ENCODE measurements at places on chromosomes 2 and 18. TPM values are rescaled to one million over a fixed set of nuclear protein-coding genes. Genes with fewer than 3 reads are reported as not detected.
A peak's percentile ranks its signal among the peaks of the same experiment; 100 is the strongest.

DNA sequence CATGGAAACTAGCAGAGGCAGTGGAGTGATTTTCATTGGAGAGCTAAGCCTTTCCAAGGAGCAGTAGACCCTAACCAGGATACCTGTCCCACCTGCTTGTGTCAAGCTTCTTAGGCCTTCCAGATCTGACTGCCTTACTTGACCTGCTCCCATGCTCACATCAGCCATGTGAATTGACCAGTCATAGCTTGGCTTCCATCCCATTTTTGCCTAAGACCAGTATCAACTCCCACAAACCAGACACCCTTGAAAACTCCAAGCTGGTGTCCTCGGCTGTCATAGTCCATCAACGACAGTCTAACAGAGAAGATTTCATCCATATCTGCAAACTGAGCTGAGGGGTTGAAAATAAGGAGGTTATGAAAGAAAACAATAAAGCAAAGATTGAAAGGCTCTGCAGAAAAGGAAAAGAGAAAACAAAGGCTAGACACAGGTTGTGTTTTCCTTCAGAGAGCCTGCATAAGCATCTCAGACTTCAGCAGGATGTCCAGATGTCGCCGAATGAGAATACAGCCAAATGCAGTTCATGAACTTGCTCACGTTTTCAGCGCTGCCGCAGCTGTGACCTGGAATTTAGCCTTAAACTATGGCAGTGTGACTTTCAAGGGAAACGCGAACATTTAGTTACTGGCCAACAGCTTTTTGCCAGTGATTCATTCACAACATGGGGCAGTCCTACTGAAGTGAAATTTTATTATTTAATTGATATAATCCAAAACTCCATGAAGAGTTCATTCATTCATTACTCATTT, 868.1 kb upstream of the ID2 start:
- DNase-seq: no peak

DNA sequence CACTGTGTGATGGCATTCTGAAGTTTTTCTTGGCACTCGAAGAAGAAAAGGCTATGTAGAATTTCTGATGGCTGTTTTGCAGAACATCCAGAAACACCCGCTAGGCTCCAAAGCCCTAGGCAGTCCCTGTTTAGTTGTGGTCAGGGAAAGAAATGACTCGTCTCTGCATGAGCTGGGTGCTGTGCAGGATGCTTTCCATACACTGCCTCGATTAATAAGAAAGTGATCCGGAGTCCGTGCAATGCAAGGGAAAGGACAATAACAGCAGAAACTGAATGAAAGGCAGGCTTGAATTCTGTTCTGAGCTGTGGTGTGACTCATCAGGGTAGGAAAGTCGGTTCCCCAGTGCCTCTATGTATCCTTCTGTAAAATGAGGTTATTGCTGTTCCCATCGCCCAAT, 18.7 kb downstream of the MAPRE3 start:
- DNase-seq: no peak

- DNase-seq: no peak
Measured at GRCh38 chr18:79580498-79581171, 99.0 kb upstream of the CTDP1 start.

GRCh38 chr2:159093497-159093896, 125.1 kb downstream of the TANC1 start:
- DNase-seq: no peak

GRCh38 chr18:35519148-35519899, 21.6 kb upstream of the INO80C start:
- no peak for DNase-seq

- peak; percentile 43 for DNase-seq
Measured at GRCh38 chr2:102251042-102251848, 60.1 kb upstream of the IL1RL1 start.

DNA sequence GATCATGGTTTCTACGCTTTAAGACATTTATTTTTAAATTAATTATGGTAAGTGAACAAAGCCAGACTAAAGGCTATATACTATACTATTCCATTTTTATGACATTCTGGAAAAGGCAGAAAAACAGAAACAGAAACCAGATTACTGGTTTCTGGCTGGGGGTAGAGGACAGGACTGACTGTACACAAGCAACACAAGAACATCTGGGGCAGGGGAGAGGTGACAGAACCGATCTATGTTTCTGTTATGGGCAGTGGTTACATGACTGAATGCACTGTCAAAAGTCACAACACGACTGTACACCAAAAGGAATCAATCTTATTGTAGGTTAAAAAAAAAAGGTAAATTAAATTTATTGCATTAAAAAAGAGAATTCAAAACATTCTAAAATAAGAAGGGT, 64.7 kb downstream of the PTPN2 start:
- no peak for DNase-seq

DNA sequence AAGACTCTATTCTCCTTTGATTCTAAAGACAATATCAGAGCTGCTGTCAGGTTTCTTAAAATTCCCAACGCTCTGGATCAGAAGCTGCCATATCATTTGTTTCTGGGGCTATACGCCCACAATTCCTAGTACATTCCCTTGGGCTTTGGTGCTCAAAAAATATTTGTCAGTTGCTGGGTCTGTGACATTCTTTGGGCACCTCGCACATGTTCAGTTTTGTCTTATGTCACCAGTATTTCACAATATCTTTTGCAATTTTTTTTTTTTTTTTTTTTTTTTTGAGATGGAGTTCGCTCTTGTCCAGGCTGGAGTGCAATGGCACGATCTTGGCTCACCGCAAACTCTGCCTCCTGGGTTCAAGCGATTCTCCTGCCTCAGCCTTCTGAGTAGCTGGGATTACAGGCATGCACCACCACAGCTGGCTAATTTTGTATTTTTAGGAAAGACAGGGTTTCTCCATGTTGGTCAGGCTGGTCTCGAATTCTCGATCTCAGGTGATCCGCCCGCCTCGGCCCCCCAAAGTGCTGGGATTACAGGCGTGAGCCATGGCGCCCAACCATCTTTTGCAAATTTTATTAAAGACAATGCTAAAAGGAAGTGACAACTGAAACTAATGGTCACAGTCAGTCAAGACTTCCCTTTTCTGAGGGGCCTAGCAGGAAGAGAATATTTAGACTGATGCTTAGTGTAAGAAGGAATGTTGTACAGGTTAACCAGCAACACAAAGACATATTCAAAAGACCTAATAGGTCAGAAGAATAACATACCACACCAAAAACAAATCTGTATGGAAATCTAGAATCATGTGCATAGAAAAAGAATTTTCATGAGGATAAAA, 6.8 kb downstream of the ZNF397 start:
- no peak for DNase-seq

GRCh38 chr2:202269585-202269984, 4.0 kb downstream of the NOP58 start:
- no peak for DNase-seq

The GCG gene
- polyA plus RNA-seq: not detected

The RBKS gene
- polyA plus RNA-seq: 7.6 TPM
